ENCODE measurements at places on chromosomes 16 and 17.

- no peak for DNase-seq
Observed at GRCh38 chr17:3894911-3895343, 2.1 kb upstream of the CAMKK1 start.

GRCh38 chr17:55772086-55772485 is 21.2 kb downstream of the PCTP start:
- no peak for DNase-seq

DNA sequence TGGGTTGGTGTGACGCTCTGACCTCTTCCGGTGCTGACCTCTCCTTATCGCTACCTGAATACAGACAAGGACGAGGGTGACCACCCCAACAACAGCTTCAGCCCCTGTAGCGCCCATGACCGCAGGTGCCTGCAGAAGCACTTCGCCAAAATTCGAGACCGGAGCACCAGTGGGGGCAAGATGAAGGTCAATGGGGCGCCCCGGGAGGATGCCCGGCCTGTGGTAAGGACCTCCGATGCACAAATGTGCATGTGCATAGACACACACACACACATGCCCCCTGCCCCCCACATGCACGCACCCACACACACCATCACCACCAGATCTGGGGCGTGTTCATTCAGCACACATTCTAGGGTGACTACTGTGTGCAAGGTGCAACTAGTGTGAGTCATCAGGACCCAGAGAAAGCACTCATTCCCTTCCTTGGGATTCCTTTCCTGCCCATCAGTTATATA is 9.7 kb downstream of the IGFBP4 start:
- DNase-seq, result no peak

- DNase-seq, result no peak
Observed at GRCh38 chr16:66372078-66372897, 5.8 kb downstream of the CDH5 start.
